ENCODE measurements at places on chromosomes 11 and 22. TPM values are rescaled to one million over a fixed set of nuclear protein-coding genes. Genes with fewer than 3 reads are reported as not detected.

Gene FOLR1
- not detected for polyA plus RNA-seq

Gene GRAP2
- polyA plus RNA-seq = 103 TPM

- DNase-seq = no peak
Measured at GRCh38 chr11:120017582-120018150, 120.2 kb downstream of the TRIM29 start.

GRCh38 chr22:44916281-44917231, 93.2 kb downstream of the PHF21B start:
- DNase-seq = no peak

Gene TPBGL
- polyA plus RNA-seq = 0.23 TPM

DNA sequence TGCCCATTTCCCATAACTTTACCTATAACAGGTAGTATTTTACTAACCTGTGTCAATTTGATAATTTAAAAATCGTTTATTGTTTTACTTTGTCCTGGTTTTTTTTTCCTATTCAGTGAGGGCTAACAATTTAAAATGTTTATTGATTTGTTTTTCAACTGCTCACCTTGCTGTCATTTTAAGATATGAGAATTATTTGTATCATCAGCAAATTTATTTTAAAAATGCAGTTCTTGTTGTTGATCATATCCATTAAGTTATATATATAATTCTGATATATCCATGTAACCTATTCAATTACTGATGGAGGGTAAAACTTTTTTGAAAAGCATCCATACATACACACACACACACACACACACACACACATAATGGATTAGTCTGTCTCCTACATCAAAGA, 24.8 kb downstream of the RRAS2 start:
- DNase-seq = no peak

Gene TRIM49B
- not detected for polyA plus RNA-seq

DNA sequence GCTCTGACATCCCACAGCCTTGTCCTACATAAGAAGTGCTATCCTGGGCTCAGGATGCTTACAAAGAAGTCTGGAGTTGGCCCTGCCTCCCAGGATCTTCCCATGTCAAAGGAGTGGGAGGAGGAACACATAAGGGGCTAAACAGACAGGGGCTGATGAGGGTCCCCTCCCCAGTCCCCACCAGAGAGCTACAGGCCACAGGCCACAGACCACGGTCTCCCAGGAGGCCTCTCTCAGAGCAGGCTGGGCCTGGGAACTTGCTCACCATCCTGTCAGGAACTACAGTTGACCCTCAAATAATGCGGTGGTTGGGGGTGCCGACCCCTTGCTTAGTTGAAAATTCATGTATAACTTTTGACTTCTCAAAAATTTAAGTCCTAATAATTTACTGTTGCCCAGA, 315.5 kb downstream of the NTM start:
- no peak for DNase-seq

Gene FIBIN
- not detected for polyA plus RNA-seq

GRCh38 chr11:104061853-104062521, 25.5 kb downstream of the DDI1 start:
- DNase-seq = no peak
